ENCODE measurements at places on chromosomes 5 and 9.

GRCh38 chr9:106286249-106286648 lies 576.7 kb upstream of the ZNF462 start:
- DNase-seq, result peak; percentile 22

GRCh38 chr9:98829766-98830165 lies 22.3 kb downstream of the GALNT12 start:
- no peak for DNase-seq

DNA sequence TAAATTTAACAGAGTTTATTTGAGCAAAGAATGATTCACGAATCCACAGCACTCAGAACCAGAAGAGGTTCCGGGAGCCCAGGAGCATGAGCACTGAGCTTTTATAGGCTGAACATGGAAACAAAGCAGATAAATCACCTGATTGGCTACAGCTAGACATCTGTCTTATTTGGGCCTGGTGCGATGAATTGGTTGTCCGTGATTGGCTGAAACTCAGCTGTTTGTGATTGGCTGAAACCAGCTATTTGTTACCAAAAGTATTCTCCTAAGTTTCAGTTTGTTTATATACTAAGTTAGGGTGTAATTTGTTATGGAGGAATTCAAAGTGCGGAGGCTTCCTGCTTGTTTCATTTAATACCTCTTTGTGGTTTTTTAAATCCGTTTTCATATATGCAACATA lies 15.8 kb upstream of the LCP2 start:
- no peak for DNase-seq

DNA sequence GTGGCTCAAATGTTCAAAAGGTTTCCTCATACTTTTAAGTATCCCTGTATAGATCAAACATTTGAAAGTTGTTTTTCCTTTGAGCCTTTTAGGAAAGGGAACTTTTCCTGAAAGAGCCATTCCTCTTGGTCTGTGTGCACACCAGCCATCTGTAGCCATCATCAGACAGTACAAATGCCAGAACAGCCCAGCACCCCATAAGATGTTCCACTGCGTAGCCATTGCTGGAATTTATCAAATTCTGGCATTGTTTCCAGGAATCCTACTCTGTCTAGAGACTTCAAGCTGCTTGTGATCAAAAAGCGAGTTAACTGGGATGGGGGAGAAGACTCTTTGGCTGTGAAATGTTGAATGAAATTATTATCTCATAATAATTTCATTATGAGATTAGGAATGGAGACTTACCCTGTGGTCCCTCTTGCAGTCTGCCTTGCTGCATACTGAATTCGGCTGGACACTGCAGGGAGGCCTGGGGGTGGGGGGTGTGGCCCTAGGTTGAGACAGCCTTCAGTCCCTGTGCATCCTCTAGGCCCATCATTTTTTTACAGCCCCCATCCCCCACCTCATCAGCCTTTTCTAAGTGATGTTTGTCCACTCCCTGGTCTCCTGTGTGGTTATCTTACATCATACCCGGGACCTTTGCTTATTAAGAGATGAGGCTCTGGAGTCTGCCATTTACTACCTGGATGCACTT lies 99.8 kb downstream of the RALGPS1 start:
- DNase-seq, result no peak
